ENCODE measurements at places on chromosomes 1 and 21.

DNA sequence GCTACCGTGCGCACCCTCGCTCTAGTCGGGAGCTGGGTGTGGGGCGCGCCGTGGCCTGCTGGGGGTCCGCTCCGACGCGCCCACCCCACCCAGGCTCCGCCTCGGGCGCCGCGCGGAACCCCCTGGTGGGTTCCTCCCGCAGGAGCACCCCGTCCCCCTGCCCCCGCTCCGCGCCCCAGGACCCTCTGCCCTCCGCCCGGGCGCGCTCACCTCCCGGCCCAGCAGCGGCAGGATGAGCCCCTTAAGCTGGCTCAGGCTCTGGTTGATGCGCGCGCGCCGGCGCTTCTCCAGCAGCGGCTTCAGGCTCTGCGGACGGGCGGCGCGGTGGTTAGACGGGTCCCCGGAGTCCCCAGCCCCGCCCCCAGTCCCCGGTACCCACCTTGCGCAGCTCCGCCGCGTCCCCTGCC, 319 bp downstream of the HES2 start:
- no peak for DNase-seq

DNA sequence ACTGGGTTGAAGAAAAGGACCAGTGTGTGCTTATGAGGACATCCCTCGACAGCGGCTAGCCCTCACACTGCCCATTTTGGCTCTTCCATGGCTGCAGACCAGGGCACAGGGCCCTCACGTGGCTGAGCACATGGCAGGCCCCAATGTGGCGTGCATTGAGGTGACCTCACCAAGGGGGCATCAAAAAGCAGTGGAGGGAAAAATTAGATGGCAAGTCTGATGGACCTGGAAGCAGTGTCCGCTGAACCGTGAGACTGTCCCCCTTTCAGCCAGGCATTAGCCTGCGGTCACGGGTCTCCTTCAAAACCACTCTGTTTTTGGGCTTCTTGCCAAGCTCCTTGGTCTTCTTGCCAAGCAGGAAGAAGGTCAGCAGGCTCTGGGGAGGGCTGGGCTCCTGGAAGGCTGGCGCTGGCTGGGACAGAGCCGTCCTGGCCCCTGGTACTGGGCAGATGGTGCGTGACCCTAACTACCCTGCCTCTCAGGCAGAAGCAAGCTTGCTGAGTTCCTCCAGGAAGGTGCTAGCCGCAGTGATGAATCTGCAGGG, 30.8 kb downstream of the TRIM67 start:
- DNase-seq: no peak

- no peak for DNase-seq
Measured at GRCh38 chr1:183416850-183417771, 1.1 kb downstream of the NMNAT2 start.

- no peak for DNase-seq
Measured at GRCh38 chr1:119829625-119830024, 18.4 kb upstream of the REG4 start.

DNA sequence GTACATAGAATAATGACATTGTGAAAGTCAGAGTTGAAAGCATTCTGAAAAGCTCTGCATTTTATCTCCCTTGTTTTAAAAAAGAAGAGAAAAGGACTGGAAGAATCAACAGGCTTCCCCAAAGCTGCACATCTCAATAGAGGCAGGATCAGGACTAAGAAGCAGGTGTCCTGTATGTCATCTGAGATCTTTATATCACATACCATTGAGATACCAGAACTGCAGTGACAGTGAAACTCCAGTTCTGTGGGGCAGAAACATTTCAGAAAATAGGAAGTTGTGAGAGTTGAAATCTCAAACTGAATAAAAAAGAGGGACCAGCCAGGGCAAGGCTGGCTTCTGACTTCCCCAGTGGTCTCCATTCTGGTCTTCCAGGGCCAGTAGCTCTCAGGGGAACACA, 33.0 kb upstream of the SH2D1B start:
- DNase-seq: no peak

All from bone marrow (tissue), 2 donors.